Fibroblast of the aortic adventitia (primary cell): ENCODE measurements at places on chromosomes 13 and 19.

- no peak for DNase-seq
These were observed 1.3 kb downstream of the RGS9BP start for GRCh38 chr19:32676895-32677359.

GRCh38 chr19:35549174-35549788, 3.9 kb downstream of the TMEM147 start:
- DNase-seq = peak; percentile 67

DNA sequence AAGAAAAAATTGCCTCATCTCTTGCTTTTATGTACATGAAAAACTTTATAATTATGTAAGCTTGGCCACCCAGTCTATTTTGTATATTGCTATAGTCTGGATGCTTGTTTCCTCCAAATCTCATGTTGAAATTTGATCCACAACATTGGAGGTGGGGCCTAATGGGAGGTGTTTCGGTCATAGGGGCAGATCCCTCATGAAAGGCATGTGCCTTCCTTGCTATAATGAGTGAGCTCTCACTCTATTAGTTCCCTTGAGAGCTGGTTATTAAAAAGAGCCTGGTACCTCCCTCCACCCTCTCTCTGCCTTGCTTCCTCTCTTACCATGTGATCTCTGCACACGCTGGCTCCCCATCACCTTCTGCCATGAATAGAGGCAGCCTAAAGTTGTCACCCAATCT, 1005.1 kb downstream of the PCDH9 start:
- no peak for DNase-seq

GRCh38 chr13:50594276-50595051, 249.0 kb downstream of the DLEU7 start:
- no peak for DNase-seq

- peak; percentile 76 for DNase-seq
These were observed 6.5 kb downstream of the ARHGEF18 start for GRCh38 chr19:7355151-7355820.

- DNase-seq = peak; percentile 77
These were observed 170.6 kb downstream of the FLT1 start for GRCh38 chr13:28324181-28324789.

- DNase-seq = peak; percentile 63
These were observed 25.1 kb downstream of the TMPRSS9 start for GRCh38 chr19:2385053-2385721.
